ENCODE measurements at places on chromosomes 4 and X.

DNA sequence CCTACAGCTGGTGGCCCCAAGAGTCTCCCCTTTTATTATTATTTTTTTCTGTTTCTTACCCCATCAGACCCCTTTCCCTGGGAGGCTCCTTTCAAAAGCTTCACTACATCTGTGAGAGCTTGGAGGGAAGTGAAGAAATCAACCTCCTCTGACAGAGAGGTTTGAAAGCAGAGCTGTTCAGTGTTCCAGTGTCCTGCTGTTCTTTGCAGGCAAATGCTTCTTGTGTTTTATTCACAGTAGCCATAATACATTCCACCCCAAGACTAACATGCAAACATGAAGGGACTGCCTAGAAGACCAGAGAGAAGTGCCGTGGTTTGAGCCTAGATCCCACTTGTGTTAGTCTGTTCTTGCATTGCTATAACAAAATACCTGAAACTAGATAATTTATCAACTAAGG lies 192.1 kb downstream of the PTTG2 start:
- no peak for DNase-seq

DNA sequence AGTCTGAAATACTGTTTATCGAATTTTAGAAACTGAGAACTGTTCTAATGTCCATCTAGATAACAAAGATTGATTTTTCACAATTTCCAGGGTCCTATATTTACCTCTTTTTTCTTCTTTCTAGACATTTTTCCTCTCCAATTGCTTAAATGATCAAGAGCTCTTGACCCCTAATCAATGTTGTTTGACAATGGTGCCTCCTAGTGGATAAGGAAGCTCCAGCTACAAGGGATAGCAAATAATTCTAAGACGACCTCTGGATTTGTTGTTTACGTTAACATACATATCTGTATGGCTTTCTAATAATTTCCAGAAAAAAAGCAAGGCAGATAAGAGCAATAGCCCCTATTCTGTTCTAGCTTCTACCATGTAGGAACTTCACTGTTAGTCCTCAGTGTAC lies 35.8 kb downstream of the GPR82 start:
- no peak for DNase-seq

- no peak for DNase-seq
Observed at GRCh38 chrX:30618160-30618765, 35.0 kb upstream of the GK start.

GRCh38 chr4:85520765-85521749 lies 46.1 kb downstream of the ARHGAP24 start:
- DNase-seq, result no peak

DNA sequence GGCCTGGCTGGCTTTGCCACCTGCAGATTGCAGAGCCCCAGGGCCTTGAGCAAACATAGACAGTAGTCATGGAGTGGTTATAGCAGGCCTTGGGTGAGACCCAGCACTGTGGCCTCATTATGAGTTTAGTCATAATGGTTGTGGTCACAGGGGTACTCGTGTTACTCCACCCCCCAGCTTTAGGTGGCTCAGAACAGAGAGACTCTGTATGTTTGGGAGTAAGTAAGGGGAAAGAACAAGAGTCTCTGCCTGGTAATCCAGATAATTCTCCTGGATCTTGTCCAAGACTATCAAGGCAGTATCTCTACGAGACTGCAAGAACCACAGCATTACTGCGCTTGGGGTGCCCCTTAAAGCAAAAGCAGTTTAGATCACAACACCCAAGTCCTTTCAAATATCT lies 62.3 kb upstream of the SCRG1 start:
- DNase-seq, result no peak

- no peak for DNase-seq
Observed at GRCh38 chrX:111615227-111615626, 65.7 kb upstream of the ALG13 start.

- no peak for DNase-seq
Observed at GRCh38 chr4:42490015-42490414, 92.7 kb downstream of the SHISA3 start.

- peak; percentile 71 for DNase-seq
Observed at GRCh38 chrX:115898382-115899001, 272.1 kb upstream of the AGTR2 start.

DNA sequence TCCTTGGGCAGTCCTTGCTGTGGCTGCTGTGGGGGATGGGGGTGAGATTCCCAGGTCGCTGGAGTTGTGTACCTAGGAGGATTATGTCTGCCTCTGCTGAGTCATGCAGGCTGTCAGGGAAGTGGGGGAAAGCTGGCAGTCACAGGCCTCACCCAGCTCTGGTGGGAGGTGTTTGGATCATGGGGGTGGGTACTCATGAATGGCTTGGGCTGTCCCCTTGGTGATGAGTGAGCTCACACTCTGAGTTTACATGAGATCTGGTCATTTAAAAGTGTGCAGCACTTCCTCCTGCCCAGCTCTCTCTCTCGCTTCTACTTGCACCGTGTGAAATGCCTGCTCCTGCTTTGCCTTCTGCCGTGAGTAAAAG lies 24.6 kb upstream of the PDLIM3 start:
- no peak for DNase-seq

- DNase-seq, result no peak
Observed at GRCh38 chr4:40978548-40978947, 228.8 kb downstream of the NSUN7 start.

DNA sequence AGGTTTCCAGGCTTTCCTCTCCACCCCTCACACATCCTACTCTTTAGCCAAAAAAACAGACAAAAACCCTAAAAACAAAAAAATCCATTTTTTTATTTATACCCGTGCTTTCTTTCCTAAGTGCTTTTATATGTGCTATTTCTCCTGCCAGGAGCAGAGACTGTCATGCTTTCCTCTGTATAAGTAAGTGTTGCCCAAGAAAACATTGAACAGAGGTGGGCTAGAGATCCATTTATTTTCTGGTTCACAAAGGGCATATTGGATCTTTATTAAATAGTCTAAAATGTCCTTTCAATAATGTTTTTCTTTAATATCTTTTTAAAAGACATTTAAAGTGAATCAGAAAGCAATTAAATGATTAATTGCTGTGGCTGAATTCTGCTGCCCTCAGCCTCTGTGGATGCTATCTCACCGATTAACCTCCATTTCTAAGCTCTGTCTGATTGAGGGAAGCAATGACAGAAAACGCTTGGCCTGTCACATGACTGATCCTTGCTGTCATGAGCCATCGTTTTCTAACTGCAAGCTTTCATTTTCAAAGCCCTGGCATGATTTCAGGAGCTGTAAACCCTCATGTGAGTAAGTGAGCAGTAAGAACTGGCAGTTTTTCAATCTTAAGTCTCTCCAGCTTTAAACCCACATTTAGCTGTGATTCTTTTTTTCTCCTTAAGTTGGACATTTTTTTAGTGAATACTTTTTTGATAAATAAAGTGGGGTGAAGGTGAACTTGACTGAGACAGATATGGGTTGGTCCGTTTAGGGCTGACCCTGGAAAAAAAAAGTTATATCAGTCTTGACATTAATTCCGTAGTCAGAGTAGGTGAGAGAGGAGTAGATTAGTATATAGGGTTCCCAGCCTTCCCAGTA lies 180.7 kb upstream of the PGRMC2 start:
- no peak for DNase-seq

GRCh38 chr4:40675166-40675565 lies 45.5 kb upstream of the RBM47 start:
- DNase-seq, result no peak

DNA sequence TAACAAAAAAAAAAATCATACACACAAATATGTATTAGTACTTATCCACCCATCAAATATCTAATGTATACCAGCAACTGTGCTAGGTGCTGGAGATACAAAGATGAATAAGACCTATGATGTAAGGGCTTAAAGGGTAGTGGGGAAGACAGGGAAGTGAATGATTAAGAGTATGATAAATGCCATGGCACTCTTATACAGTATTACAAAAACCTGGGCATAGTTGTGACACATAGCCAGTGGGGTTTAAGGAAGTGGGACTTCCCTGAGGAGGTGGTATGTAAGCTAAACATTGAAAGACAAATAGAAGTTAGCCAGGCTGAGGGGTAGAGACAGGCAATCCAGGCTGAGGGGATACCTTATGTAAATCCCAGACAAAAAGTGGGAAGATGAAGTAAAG lies 23.5 kb downstream of the CHM start:
- DNase-seq, result no peak
